ENCODE measurements at places on chromosomes 3 and 15. TPM values are rescaled to one million over a fixed set of nuclear protein-coding genes. Genes with fewer than 3 reads are reported as not detected.

Gene NT5DC2
- 134 TPM for total RNA-seq

Gene GNAT1
- total RNA-seq: not detected

Gene TMIE
- not detected for total RNA-seq

Gene GPR160
- total RNA-seq: 7.9 TPM

Gene ZNF660
- total RNA-seq: 0.88 TPM

Gene COL8A1
- total RNA-seq: 187 TPM

DNA sequence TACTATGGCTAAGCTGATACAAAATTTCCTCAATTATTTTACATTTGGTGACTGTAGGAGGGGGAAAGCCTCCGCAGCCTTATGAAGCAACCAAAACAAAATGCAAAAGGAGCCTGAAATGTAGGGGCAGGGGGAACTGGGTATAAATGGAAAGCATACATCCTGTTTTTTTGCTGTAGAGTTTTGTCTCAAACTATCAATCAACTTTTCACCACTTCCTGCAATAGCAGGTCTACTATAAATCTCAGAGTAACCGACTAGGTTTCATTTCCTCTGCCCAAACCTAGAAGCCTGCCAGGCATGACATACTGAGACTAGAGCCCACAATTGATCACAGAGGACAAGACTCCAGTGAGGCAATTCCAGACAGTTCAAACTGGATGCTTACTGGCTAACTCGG, 91.3 kb downstream of the SHQ1 start:
- no peak for DNase-seq

DNA sequence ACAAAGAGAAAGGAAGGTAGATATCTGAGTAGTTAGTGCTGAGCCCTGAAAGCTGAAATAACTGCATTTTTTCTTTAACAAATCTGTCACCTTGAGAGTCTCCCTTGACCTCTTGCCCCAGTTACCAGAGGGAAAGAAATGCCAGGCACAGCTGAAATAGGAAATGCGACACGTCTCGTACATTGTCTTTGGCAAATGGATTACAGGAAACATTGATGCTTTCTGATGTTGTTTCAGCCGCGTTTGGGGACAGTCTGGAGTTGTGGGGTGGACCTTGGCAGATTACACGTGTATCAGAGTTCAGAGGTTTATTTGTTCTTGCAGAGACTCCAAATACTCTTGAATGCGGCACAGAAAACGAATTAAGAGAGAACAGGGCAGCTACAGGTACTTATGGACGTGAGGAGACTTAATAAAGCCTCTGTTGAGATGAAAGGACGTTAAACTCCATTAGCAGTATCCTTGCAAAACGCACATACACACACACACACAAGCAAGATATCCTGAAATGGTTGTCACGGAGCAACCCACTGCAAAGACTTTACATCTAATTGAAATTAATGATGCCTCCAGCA, 272.8 kb upstream of the RORA start:
- no peak for DNase-seq

GRCh38 chr15:93219859-93220420, 130.9 kb upstream of the RGMA start:
- no peak for DNase-seq

GRCh38 chr15:79475306-79475705, 43.2 kb downstream of the MINAR1 start:
- DNase-seq: no peak

- no peak for DNase-seq
These were observed 9.3 kb downstream of the SECISBP2L start for GRCh38 chr15:49036650-49037545.

GRCh38 chr3:143875546-143875945, 27.3 kb upstream of the SLC9A9 start:
- DNase-seq: no peak

DNA sequence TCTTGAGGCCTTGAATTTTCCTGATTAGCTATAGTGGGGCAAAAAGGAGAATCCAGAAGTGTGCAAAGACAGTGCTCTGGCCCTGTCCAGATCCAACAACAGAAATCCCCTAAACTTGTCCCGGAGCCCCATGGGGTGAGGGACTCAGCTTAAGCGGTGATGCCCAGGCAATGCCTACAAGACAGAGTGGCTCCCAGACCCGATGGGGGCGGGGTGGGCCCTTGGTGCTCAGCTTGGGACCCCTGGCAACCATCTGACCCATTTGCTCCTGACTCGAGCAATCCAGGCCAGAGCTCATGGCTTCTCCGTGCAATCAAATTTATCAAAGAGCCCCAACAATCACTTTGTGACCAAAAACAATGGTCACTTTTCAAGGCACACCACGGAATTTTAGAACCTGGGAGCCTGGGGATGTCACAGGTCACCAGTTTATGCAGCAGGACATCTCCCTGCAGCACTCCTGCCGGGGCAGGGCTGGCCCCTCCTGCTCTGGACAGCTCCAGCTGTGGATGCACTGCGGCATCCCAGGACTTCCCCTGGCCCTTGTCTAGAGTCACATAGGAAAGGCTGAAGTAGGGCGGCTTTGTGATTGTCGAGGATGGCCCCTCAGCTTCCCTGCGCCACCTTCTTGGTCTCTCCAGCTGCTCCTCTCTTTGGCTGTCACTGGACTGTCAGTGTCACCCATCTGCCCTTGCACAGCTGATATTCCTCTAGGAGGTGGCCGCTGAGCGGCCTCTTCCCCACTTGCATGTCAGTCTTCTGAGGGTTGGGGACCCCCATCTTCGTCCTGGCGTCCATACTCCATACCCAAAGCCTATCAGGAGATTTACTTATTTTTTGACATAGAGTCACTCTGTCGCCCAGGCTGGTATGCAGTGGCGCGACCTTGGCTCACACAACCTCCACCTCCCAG, 28.4 kb downstream of the RGMA start:
- no peak for DNase-seq

GRCh38 chr15:34684351-34684750, 70.4 kb downstream of the GJD2 start:
- no peak for DNase-seq
